Stimulated activated CD4-positive, alpha-beta T cell treated with anti-CD3 and anti-CD28 coated beads, Interleukin-2, amount 100 ng/mL, for 4 hours (primary cell): ENCODE measurements at places on chromosomes 3 and 15.

- DNase-seq: no peak
These were observed 119.9 kb upstream of the CBLB start for GRCh38 chr3:105988540-105989212.

- DNase-seq: no peak
These were observed 15.9 kb upstream of the SLC4A7 start for GRCh38 chr3:27500035-27500434.

DNA sequence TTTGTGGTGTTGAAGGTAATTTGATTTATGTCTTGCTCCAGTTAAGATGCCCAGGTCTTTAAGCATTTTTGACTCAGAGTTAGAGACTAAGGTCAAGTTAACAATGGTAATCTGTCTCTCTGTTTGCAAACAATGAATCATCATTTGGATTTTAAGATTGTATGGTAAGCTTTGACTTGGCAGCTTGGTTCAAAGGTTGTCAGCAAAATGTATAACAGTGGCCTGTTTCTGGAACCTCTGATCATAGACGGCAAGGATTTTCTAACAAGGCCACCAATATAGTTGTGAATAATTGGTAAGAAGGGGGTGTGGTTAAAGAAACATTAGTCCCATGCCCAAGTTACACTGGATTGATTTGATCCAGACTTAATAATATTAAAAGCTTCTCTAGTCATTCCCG, 775.2 kb upstream of the GOLIM4 start:
- no peak for DNase-seq

DNA sequence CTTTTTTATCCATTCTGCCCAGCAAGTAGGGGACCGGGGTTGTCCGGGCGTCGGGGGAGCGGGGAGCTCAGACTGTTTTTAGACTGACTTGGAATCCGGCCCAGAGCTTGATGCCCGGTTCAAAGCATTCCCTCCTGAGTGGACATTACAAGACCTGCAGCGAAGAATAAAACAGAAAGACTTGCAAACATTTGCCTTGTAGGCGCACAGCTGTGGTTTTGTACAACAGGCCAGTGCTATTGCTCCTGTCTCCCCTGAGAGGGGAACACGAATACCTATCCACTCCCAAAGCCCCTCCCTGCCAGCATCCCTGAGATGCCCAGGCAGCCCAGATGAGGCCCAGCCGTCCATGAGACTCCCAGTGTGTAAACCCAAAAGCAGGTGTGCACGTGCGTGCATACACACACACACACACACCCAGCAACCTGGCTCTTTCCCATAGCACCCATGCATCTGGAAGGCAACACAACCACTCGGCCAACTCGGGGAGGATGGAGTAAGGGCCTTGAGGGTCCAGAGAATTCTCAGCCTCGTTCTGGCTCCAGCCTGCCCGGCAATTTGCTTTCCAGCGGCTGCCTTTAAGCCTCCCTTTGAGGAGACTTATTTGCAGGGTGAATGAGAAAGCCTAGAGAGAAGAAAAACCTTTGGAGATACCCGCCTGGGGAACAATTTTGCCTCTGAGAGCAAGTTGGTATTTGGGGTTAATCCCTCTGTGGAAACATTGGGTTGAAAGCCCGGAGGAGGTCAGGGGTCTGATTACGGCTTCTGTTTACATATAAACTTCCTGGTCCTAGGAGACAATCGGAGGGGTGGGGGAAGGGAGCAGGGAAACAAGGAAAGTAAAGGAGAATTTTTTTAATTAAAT, 161.0 kb upstream of the HES1 start:
- DNase-seq: no peak

DNA sequence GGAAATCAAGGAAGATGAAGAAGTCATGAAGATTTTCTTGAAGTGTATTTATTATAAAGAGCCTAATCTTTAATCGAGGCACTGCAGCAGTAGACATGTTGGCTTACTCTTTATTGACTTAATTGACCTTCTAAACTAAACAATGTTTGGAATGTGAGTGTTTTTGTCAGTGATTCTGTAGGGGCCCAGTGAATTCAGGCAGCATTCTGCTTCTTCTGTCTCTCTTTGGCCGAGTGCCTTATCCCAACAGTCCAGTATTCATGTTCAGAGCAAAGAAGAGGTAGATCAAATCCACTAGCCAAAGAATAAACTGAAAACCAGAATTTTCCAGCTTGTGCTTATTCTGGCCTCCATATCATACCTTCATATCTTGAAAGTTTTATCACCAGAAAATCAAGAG, 55.7 kb downstream of the RLBP1 start:
- DNase-seq: no peak

GRCh38 chr3:17135696-17136095, 250.9 kb downstream of the PLCL2 start:
- DNase-seq: no peak

DNA sequence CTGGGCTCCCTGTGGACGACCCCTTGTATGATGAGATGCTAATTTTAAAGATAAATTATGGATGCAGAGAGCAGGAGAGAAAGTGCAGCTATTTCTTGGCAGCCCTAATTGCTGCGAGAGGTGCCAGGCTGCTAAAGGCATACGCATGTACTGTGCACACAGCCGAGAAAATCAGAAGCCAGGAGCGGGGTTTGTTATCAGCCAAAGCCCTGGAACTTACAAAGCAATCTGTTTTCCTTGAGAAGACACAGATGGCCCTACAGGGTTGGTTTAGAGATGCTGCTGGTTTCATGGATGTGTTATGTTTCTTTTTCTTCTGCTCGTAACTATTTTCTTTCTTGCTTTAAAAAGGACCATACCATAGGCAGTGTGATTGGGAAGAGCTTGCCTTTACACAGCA, 11.7 kb upstream of the CCK start:
- DNase-seq: no peak

- DNase-seq: no peak
These were observed 299.2 kb downstream of the ZPLD1 start for GRCh38 chr3:102733791-102734563.

GRCh38 chr3:160130950-160131349, 94.3 kb upstream of the C3orf80 start:
- no peak for DNase-seq

GRCh38 chr3:73404435-73404834, 220.3 kb downstream of the PDZRN3 start:
- no peak for DNase-seq

DNA sequence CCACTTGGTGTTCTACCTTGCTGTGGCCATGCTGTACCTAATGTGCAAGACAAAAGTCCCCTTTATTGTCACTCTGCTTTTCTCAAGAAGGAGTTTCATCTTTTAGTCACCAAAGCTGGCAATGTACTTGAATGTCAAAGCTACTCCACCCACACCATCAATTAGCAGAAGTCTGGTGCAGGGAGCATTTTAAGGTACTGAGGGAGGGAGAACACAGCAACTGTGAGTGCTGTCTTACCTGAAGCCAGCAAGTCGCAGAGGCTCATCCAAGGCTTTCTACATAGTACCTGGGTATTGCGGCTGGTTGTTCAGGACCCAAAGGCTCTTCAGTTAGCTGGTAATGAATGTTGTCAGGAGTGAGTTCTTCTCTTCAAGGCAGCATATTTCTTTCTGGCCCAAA, 820.4 kb downstream of the OTOL1 start:
- no peak for DNase-seq

- no peak for DNase-seq
These were observed 33.9 kb downstream of the IQSEC1 start for GRCh38 chr3:13039213-13039896.

DNA sequence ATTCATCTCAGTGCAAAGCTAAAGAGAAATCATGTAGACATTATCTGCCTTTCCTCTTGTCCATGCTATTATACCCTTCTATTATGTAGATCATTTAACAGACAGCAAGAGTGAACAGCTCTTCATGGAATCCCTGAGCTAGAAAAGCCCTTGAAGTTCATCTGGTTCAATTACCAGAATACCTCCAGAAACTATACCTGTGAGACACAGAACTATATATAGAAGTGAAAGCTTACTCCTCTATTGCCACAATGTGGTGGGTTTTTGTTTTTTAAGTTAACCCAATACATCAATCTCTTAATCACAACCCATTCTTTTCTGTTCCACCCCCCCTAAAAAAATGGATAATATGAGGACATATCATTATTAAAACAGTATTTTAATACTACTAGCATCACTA, 347.7 kb downstream of the PLCL2 start:
- no peak for DNase-seq

- DNase-seq: no peak
These were observed 330.3 kb downstream of the SHQ1 start for GRCh38 chr3:72517921-72518424.

- DNase-seq: no peak
These were observed 351.2 kb downstream of the LPP start for GRCh38 chr3:188505151-188505550.

- DNase-seq: no peak
These were observed 36.7 kb downstream of the C2CD4A start for GRCh38 chr15:62103431-62103830.

DNA sequence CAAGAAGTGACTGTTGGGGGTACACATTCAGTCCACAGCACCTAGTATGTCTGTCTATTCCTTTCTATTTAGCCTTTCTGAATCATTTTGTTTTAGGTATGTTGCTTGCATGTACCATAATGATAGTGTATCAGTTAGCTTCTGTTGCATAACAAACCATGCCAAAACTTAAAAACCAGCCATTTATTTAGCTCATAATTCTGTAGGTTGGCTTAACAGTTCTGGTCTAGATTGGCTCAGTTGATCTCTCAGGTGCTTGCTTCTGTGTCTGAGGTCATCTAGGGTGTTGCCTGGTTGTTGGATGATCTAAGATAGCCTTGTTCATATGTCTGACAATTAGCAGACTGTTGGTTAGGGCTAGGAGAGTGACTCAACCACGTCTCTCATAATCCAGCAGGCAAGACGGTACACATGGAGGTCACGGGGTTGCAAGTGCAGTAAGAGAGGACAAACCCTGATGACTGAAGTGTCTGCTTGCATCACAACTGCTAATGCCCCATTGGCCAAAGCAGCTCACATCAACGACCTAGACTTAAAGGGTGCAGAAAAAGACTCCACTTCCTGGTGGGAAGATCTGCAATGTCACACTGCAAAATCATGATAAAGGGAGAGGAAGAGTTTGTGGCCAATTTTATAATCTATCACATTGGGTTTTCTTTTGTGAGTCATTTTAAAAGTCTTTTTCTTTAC, 6.8 kb upstream of the PDCD6IP start:
- DNase-seq: no peak

DNA sequence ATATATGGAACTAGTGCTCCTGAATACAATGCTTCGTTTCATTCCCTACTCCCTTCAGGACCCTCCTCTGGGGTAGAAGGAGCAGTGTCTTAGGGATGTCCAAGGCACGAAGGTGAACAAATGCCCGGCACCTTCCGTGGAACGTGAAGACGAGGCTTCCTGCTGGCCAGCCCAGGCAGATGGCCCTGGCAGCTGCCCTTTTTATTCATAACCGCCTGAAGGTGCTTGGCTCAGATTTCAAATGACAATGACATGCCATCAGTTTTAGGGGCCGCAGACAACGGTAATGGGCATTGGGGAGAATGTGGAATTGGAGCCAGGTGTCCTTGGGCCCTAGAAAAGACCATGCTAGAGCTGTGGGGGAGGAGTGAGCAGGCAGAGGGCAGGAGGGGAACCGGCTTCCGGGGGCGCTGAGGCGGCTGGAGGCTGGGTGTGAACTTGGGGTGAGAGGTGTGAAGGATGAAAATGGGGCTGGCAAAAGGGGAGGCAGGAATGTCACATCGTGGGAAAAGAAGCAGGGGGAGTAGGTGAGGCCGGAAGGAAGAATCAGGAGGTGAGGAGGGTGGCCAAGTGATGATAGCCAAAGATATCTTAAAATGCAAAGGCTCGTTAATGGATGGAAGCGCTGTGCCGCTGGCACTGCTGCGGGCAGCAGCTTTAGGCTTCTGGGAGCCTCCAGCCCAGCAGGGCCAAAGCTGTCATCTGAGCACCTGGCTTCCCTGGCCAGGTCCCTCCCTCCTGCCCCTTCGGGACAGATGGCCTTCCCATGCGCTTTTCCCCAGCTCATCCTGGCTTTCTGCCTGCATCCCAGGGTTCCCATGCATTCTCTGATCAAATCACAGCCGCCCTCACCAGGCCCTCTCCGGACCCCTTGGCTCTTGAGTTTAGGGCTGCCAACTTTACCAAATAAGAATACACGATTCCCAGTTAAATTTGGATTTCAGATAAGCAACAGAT, 93.7 kb downstream of the TMEM266 start:
- DNase-seq: no peak

DNA sequence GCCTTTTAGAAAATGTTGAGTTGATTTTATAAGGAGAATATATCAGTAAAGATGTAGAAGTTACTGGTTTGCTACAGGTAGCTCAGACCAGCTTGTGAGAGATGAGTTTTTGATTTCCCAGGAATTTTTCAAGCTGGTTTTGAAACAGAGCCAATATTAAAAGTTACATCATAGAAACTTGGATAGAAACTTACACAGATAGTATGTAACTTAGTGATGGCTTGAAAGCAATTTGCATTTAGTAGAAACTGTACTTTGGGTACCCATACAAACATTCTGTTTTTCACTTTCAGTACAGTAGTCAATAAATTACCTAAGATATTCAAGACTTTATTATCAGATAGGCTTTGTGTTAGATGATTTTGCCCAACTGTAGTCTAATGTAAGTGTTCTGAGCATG, 93.4 kb downstream of the RBMS3 start:
- no peak for DNase-seq

GRCh38 chr3:57385498-57385897, 93.0 kb upstream of the ASB14 start:
- no peak for DNase-seq

GRCh38 chr3:32847528-32847927, 29.7 kb downstream of the TRIM71 start:
- no peak for DNase-seq

DNA sequence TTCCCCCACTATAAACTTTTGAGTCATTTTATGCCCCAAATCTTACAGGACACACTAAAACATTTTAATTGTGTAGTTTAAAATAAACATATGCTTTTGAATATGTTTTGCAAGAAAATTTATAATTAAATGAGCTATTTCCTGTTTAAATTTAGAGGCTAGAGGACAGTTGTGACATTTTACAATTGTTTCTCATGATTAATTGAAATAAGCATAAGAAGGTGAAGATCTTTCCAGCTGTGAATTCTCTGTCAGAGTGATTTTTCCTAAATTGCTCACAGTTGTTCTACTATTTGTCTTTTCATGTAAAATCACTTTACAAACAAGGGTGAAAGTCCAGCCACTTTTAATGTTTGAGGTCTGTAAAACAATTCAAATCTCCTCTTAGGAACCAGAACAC, 892.3 kb downstream of the CADM2 start:
- DNase-seq: no peak

DNA sequence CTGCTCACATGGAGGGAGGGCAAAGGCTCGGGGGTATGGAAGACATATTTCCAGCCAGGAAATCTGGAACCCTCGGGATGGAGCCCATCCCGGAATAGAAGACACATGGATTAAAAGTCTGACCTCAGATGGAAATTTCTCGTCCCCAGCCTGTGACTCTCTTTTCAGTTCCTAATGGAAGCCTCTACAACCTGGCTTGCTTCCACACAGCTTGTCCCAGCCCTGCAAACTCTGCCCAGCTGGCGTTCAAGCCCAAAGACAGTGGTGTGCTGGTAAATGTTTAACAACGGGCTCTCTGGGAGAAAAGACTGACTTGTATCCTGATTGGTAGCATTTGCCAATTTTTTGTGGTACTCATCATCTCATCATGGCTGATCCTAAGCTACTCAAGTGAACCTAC, 35.6 kb upstream of the TLE3 start:
- DNase-seq: no peak
